HEK293T (cell line): ENCODE measurements at places on chromosomes 5 and 9.

- no peak for DNase-seq
These were observed 286.9 kb upstream of the TARS1 start for GRCh38 chr5:33153831-33154230.

DNA sequence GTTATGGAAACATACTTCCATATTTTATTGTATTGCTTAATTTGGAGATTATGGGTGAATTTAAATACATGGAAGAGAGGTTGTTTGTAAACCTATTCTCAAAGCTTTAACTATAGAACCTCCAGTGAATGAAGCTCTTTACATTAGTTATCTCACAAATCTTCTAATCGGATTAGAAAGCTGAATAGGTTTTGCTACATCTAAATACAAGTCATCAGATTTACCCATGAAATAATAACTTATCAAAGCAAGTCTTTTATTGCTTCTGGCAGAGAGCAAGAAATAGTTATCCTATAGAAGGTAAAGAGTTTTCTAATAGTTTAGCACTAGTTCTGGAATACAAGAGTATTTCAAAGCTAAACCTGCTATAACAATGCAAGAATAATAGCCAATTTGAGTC is 104.4 kb upstream of the SREK1 start:
- no peak for DNase-seq

GRCh38 chr5:123785162-123786071 is 273.4 kb downstream of the CSNK1G3 start:
- no peak for DNase-seq

GRCh38 chr9:74762950-74763349 is 124.8 kb downstream of the TRPM6 start:
- no peak for DNase-seq

GRCh38 chr9:109972026-109972882 is 192.3 kb downstream of the PALM2AKAP2 start:
- DNase-seq, result no peak

DNA sequence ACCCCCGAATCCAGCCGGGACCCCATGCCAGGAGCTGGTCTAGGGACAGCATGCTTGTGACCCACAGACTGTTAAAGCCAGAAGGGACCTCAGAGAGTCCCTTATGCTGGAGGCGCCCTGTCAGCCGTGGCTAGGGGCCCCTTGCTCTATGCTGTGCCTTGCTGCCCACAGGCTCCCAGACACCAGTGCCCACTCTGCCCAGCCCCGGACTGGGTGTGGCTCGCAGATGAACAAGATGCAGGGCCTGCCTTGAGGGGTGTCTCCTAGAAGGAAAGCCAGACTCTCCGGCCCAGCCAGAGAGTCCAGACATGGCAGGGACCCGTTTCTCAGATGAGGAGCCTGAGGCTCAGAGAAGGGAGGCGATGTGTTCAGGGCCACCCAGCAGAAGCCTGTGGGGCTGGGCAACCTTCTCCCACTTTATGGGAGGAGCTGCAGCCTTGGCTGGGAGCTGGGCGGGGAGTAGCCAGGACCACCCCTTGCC is 85.7 kb downstream of the LMX1B start:
- no peak for DNase-seq

DNA sequence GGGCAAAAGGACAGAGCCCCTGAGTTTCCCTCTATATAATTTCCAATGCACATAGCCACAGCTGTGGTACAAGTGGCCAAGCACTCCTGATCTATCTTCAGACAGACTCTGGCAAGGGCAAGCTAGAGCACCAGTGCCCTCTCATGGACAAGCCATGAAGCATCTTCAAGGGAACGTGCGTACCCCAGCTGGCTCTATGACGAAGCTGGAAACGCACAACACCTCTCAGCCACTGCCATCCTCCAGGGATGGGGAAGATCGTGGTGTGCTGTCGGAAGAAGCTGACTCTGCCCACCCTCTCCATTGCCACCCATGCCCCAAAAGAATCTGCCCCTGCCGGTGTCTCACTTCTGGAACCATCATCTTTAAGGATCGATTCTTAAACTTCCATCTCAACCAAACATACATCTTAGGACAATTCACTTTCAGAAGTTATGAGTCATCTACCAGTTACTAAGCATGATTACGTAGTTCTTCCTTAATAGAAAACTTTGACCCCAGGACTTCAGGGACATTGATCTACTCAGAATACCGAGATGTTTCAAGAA is 482.9 kb downstream of the AGTPBP1 start:
- DNase-seq, result peak; percentile 80

DNA sequence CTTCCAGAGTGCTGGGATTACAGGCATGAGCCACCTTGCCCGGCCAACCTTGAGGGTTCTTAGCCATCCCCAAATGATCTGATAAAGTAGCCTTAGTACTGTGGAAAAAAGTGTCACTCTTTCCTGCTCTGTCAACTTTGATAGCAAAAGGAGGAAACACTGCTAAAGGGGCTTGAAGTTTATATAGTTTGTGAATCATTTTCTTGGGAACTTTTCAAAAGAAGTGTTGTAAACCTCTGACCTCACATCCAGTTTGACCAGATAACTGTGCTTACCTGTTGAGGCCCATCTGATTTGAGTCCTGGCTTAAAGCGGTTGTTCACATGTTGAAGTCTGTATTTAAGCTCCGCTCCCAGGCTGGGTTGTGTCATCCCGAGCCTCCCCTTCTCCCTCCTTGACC is 303.3 kb downstream of the DOCK8 start:
- DNase-seq, result no peak

DNA sequence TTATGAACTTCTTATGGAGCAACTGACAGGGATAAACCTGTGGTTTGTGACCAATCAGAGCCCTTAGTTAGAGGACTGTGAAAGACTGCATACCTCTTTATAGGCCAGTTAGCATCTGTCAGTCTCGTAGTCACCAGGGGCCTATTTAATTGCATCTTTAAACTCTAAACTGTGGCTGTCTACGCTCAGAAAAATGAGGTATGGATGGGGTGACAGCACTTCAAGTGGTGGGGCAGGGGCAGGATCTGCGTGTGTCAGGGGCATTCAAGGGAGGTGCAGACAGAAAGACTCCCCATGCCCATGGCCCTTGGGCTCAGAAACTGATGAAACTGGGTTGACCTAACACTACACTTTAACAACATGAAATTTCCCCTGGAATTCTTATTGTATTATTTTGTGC is 132.6 kb upstream of the TBCA start:
- DNase-seq, result peak; percentile 23
